ENCODE measurements at places on chromosomes 1 and 21. TPM values are rescaled to one million over a fixed set of nuclear protein-coding genes. Genes with fewer than 3 reads are reported as not detected.
A peak's percentile ranks its signal among the peaks of the same experiment; 100 is the strongest.

- peaks cover 6% of the 10 kb centered on the region for H3K4me1 ChIP-seq
- H3K36me3 ChIP-seq = no peaks in the 10 kb centered on the region
- H3K4me3 ChIP-seq = peak overlapping the region; percentile 41
- H3K27ac ChIP-seq = peak overlapping the region; percentile 33
Measured at GRCh38 chr1:193418745-193419058, 232.3 kb upstream of the B3GALT2 start.

DNA sequence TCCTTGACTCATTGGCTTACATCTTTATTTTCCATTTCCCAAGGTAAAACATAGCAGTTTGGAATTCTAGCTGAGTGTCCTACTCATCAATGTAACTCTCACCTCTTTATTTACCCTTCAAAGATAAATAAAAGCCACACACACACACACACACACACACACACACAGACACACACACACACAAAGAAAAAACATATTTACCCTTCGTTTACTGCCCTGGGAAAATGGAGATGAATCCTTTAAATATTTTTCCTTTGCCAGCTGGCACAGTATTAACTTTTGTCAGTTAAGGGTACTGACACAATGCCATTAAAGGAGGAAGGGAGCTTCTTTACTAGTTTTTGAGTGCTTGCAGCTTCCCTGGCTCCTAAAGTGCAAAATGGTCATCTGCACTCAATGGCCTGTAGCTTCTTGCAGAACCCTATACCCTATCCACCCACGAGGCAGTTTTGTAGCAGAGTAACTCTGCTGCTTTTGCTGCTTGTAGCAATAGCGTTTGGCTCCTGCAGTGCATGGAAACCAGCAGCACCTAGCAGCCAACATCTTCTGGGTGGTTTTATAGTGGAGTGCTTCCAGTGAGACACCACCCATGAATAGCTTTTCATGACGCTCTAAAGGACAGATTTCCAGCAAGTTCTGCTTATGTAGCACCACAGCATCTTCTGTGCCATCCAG lies 103.7 kb downstream of the HS2ST1 start:
- no peak overlapping the region for H3K4me3 ChIP-seq
- no peak overlapping the region for H3K27ac ChIP-seq
- no peaks in the 10 kb centered on the region for H3K27me3 ChIP-seq
- H3K4me1 ChIP-seq = no peaks in the 10 kb centered on the region

DNA sequence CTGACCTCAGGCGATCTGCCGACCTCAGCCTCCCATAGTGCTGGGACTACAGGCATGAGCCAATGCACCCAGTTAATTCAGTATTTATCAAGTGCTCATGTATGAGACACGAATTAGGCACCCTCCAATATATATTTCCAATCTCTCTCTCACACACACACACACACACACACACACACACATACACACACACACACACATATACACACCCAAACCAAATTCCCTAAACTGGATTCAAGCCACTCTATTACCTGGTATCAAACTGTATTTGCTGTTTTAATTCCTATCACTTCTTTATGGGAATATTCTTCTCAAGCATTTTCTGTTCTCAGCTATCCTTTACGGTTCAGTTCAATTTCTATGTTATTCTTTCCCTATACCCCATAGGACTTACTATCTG lies 8.5 kb downstream of the ZNF644 start:
- no peak overlapping the region for H3K4me3 ChIP-seq
- DNase-seq = no peak
- peaks cover 50% of the 10 kb centered on the region for H3K4me1 ChIP-seq
- H3K27me3 ChIP-seq = no peaks in the 10 kb centered on the region
- H3K36me3 ChIP-seq = no peaks in the 10 kb centered on the region

- peaks cover 7% of the 10 kb centered on the region for H3K4me1 ChIP-seq
- no peak overlapping the region for H3K4me3 ChIP-seq
- no peaks in the 10 kb centered on the region for H3K36me3 ChIP-seq
- no peak overlapping the region for H3K27ac ChIP-seq
Measured at GRCh38 chr1:211632117-211632807, 43.2 kb downstream of the NEK2 start.

DNA sequence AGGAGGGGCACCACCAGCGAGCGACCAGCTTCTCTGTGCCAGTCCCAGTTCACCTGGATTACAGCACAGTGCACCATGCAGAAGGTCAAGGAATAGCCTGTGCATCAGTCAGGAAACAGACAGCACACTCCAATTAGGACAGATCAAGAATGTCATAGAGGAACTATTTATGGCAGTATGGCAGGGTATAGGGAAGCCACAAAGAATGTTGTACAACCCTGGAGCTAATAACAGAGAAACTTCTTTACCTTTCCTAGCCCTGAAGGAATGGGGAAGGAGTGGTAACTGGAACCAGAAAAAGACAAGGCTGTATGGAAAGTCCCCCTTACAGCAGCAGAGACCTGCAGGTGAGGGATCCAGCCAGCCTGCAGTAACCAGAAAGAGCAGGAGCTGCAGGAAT lies 87.8 kb upstream of the USP24 start:
- no peaks in the 10 kb centered on the region for H3K4me1 ChIP-seq
- DNase-seq = no peak
- H3K27ac ChIP-seq = no peak overlapping the region
- no peak overlapping the region for H3K4me3 ChIP-seq
- no peaks in the 10 kb centered on the region for H3K36me3 ChIP-seq
- H3K27me3 ChIP-seq = no peaks in the 10 kb centered on the region

GRCh38 chr1:185297982-185298381 lies 19.1 kb downstream of the IVNS1ABP start:
- H3K36me3 ChIP-seq = peaks cover 90% of the 10 kb centered on the region
- no peaks in the 10 kb centered on the region for H3K4me1 ChIP-seq
- H3K4me3 ChIP-seq = no peak overlapping the region
- H3K27me3 ChIP-seq = no peaks in the 10 kb centered on the region

DNA sequence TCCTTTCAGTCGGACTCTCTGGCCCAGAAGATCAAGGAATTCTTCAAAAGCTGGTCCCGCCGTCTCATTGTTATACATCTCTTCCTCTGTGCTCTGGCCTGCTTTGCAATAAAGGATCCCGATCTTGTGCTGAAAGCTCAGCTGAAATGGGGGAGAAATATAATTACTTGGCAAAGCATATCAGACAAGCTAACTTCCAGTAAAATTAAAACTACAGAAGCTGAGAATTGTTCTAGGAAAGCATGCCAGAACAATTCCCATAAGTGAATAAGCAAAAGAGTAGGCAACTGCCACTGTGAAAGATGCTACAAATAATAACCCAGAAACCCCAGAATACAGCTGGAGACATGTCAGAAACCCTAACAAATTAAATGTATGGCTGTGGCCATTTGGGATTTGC lies 146.1 kb downstream of the SIPA1L2 start:
- no peak for DNase-seq
- H3K27me3 ChIP-seq = no peaks in the 10 kb centered on the region
- H3K4me1 ChIP-seq = no peaks in the 10 kb centered on the region
- H3K4me3 ChIP-seq = no peak overlapping the region

GRCh38 chr1:209756615-209757445 lies 977 bp downstream of the TRAF3IP3 start:
- H3K4me1 ChIP-seq = peaks cover 7% of the 10 kb centered on the region
- no peaks in the 10 kb centered on the region for H3K36me3 ChIP-seq
- peak overlapping the region; percentile 41 for H3K4me3 ChIP-seq
- no peak for DNase-seq
- peak overlapping the region; percentile 32 for H3K27ac ChIP-seq
- no peaks in the 10 kb centered on the region for H3K27me3 ChIP-seq

- no peaks in the 10 kb centered on the region for H3K27me3 ChIP-seq
- no peaks in the 10 kb centered on the region for H3K4me1 ChIP-seq
- H3K36me3 ChIP-seq = no peaks in the 10 kb centered on the region
- DNase-seq = no peak
- no peak overlapping the region for H3K27ac ChIP-seq
Measured at GRCh38 chr1:194039578-194039977, 853.2 kb upstream of the B3GALT2 start.

GRCh38 chr1:47230692-47231300 lies 1.2 kb downstream of the TAL1 start:
- H3K27ac ChIP-seq = peak overlapping the region; percentile 78
- H3K36me3 ChIP-seq = no peaks in the 10 kb centered on the region
- H3K4me3 ChIP-seq = peak overlapping the region; percentile 41
- H3K4me1 ChIP-seq = peaks cover 19% of the 10 kb centered on the region

DNA sequence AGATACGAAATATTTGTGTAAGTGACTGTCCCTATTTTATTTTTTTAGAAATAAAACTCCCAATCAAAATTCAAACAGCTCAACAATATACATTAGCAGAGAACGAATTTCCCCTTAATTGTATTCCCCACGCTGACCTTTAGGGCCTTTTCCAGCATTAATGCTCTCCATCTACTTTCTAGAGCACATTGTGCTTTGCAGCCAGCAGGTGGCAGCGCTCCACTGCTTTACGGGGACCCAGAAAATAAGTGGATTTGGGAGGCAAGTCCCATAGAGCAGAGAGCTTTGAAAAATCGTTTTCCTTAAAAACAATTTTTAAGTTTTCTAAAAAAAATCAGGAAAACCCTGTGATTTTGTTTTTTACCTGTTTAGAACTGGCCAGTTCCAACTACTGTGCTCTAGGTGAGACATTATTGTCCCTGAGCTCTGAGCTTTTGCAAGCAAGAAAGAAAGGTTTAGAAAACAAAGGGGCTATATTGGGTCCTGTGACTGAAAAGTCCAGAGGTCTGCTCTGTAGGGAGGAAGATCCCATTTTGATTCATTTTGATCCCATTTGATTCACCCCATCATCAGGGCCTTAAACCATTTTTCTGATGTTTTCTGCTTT lies 144.4 kb upstream of the ZNF644 start:
- H3K27me3 ChIP-seq = no peaks in the 10 kb centered on the region
- H3K27ac ChIP-seq = no peak overlapping the region
- H3K4me3 ChIP-seq = no peak overlapping the region
- H3K36me3 ChIP-seq = no peaks in the 10 kb centered on the region
- H3K4me1 ChIP-seq = peaks cover 5% of the 10 kb centered on the region

DNA sequence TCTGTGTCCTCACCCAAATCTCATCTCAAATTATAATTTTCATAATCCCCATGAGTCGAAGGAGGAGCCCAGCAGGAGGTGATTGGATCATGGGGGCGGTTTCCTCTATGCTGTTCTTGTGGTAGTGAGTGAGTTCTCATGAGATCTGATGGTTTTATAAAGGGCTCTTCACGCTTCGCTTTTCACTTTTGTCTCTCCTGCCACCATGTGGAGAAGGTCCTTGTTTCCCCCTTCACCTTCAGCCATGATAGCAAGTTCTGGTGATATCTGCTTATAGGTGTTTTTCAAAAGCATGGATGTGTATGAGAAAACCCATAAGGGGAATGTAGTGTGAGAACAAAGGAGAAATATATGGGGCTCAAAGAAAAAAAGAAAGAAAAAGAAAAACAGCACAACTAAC lies 405.9 kb upstream of the RGS18 start:
- H3K27ac ChIP-seq = no peak overlapping the region
- no peak overlapping the region for H3K4me3 ChIP-seq
- no peaks in the 10 kb centered on the region for H3K27me3 ChIP-seq
- DNase-seq = no peak

- peak overlapping the region; percentile 30 for H3K27ac ChIP-seq
- peaks cover 12% of the 10 kb centered on the region for H3K4me1 ChIP-seq
- no peaks in the 10 kb centered on the region for H3K27me3 ChIP-seq
- no peaks in the 10 kb centered on the region for H3K36me3 ChIP-seq
- DNase-seq = no peak
- H3K4me3 ChIP-seq = no peak overlapping the region
Measured at GRCh38 chr21:27423038-27423437, 456.1 kb upstream of the ADAMTS5 start.

DNA sequence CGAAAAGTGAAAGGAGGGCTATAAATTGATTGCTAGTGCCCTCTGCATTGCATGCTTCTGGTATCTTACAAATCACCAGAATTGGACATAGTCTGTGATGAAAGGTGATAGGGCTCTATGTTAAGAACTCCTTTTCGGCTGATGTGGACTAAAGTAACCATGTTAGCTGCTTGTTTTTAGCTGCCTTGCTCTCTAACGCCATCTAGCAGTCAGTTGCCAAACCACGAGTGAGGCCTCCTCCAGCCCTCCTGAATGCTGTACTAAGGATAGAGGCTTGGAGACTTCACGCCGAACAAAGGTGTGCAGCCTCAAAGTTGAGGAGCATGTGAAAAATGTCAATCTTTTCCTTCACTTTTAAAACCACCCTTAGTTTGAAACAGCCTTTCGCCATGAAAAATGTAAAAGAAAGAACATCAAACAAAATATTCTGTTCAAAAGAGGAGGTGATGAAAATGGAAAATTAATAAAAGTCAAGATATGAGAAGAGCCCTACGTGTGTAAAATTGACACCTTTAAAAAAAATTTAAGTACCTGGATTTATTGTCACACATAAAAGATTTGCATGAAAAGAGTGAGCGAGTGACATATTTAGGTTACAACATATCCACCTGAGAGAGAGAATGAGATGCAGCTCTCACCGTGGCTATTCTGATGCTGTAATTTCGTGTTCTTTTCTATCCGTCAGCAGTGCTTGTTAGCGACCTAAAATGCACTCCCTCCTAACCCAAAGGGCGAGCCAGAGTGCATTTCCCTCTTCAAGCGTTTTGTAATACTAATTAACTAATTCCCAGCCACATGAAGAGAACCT lies 8.1 kb downstream of the LRRC53 start:
- H3K36me3 ChIP-seq = no peaks in the 10 kb centered on the region
- DNase-seq = no peak
- no peak overlapping the region for H3K27ac ChIP-seq

DNA sequence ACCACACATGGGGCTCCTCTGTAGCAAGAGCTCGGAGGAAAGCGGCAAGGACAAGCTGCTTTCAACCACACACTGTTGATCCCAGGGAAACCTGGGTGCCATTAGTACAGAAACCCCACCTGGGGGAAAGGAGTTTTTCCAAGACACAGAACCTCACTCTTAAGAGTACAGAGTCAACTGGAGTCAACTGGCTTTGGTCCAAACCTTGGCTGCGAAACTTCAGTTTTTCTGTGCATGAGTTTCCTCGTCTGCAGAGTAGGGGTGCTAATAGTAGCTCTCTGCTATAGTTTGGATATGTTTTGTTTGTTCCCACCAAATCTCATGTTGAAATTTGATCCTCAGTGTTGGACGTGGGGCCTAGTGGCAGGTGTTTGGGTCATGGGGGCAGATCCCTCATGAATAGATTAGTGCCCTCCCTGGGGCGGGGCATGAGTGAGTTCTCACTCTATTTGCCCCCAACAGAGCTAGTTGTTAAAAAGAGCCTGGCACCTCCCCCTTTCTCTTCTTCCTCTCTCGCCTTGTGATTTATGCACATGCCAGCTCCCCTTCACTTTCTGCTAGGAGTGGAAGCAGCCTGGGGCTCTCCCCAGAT lies 161.1 kb downstream of the PIGK start:
- no peaks in the 10 kb centered on the region for H3K36me3 ChIP-seq
- no peak for DNase-seq
- no peaks in the 10 kb centered on the region for H3K4me1 ChIP-seq
- no peaks in the 10 kb centered on the region for H3K27me3 ChIP-seq

- peaks cover 28% of the 10 kb centered on the region for H3K4me1 ChIP-seq
- DNase-seq = no peak
- H3K4me3 ChIP-seq = no peak overlapping the region
- H3K27me3 ChIP-seq = no peaks in the 10 kb centered on the region
Measured at GRCh38 chr1:235304549-235305451, 23.2 kb downstream of the ARID4B start.

Gene DAB1
- 0.29 TPM for total RNA-seq

Gene TSTD1
- 50.6 TPM for total RNA-seq

Gene KCNC4
- 11.1 TPM for total RNA-seq

Gene AADACL3
- total RNA-seq = not detected

Gene TAF1A
- 7.1 TPM for total RNA-seq

Gene LCE3D
- not detected for total RNA-seq
